Activated naive CD4-positive, alpha-beta T cell treated with anti-CD3 and anti-CD28 coated beads, Interleukin-2, amount 50 U/mL, for 16 hours (primary cell): ENCODE measurements at places on chromosomes 1 and 21.

DNA sequence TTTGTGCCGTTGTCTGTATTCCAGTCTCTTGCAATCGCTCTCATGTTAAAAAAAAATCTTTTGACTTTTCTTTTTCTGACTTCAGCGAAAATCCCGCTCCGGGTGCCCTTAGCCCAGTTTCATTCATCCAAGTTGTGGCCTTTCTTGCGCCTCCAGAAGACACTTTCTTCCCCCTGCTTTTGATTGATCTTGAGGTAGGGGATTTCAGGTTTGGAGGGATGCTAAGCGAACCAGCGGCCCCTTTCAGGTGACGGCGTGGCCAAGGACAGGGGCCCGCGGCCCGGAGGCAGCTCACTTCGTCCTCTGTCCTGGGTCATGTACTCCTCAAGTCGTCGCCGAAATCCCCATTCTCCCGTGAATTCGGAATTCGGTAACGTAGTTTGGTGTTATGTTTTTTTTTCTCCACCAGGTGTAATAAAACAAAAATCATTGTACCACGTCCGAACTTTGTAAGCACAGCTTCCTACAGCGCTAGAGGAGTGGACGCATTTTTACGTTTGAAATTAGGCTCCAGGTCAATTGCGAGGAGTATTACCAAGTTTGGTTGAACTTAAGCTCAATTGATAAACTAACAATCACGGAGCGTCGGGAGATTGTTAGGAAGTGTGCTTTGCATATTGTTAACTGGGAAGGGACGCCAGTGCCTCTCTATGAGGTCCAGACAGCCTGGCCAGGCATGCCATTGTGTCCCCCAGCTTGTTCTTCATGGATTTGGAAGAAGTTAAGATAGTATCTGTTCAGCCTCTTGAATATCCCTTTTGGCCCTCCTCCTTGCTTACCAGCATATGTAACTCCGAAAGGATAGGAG, 1.1 kb downstream of the MRPS6 start:
- DNase-seq: peak; percentile 14

- DNase-seq: no peak
Observed at GRCh38 chr1:29876441-29876840, 640.1 kb downstream of the PTPRU start.

GRCh38 chr1:234490793-234491479, 12.0 kb upstream of the TARBP1 start:
- DNase-seq: no peak

GRCh38 chr1:6361124-6361775, 32.3 kb downstream of the ACOT7 start:
- DNase-seq: no peak

DNA sequence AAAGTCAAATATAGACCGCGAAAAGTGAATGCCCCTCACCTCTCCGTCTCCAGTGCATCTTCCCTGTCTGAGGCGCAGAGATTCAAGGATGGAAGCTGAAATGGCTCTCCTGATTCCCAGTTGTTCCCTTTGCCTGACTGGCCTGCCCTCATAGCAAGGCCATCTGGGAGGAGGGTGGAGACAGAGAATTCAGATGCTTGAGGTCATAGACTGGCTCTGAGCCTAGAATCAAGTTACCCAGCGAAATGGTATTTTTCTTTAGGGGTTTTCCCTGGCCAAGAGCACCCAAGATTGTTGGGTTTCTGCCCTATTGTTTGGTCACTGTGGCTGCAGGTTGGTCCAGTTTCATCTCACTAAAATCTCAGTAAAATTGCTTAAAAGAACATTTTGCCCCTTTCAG, 7.2 kb downstream of the METTL13 start:
- DNase-seq: no peak

DNA sequence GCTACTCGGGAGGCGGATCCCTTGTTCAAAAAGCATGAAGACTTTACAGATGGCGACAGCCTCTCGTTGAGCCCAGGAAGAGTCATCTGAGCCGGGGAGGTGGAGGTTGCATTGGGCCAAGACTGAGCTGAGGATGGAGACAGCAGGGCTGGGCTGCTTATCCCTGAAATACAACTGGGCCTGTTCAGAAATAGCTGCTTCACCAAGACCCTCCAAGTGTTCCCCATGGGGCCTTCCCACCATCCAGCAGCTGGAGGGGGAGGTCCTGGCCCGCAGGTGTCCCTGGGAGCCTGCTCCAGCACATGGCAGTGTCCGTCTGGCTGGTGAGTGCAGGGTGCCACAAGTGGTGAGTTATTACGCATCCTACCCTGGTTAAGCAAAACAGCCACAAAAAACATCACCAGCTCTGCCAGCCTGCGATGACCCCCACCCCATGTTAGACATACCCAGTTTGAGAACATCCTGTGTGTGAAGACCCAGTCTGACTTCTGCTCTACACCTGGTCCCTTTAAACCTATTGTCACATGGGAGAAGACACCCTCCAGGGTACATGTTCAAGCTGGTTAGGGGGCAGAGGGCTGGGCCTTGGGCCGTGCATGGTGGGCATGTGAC, 93.1 kb upstream of the TMPRSS2 start:
- DNase-seq: no peak

GRCh38 chr1:74357150-74357549, 122.0 kb downstream of the TNNI3K start:
- no peak for DNase-seq

DNA sequence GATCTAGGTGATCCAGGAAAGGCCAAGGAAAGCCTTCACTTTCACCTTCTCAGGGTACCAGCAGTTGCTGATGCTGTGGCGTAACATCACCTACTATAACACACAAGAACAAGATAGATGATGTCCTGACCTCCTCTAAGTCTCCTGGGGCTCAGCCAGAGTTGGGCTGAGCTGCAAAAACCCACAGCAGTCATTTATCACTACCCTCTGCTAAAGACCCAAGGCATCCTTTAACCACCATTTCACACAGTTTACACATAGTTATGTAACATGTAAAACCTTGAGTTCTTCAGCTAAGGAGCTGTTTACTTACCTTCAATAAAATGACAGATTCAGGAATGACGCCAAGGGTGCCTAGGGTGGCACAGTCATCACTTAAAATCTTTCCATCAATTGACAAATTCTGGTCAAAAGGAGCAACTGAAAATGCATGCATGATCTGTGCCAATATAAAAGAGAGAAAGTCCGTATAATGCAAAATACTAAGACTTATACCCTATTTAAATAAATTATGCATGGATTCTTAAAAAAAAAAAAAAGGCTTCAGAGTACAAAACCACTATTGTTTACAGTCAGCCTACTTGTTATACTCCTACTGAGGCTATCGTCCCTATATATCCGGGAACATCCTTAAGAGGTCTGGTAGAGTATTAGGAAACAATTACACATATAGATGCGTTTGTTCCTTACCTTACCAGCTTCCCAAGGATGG, 20.7 kb upstream of the RAP1GAP start:
- no peak for DNase-seq

DNA sequence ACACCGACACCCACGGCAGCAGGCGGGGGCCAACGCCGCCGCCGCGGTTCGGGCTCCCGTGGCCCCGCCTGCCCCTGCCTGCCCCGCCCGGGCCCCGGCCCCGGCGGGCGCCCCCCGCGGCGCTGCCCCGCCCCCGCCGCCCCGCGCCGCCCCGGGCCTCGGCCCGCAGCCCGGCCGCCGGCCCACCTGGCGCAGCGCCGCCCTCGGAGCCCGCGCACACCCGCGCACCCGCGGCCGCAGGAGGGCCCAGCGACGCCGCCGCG, at the start of gene WNT3A:
WNT3A (plus strand) TSS at position 213 of the 263 bp plus-strand sequence. CDS start 131 bp downstream, outside the sequence.
- DNase-seq: no peak

DNA sequence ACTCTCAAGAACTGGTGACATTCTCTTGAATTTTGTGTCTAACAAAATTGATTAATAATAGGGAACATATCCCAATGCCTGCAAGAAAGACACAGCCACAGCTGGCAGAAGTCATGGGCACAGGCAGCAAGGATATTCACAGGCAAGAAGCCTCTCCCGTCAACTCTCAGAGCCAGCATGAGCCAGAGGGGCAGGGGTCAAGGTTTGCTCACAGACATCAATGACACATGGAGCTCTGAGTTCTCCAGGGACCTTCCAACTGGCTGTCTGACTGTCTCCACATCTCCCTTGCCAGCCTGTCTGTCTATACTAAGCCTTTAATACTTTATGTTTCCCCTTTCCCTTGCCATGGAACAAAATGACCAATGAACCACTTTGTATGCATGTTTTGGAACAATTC, 101.5 kb upstream of the RAB4A start:
- DNase-seq: no peak

DNA sequence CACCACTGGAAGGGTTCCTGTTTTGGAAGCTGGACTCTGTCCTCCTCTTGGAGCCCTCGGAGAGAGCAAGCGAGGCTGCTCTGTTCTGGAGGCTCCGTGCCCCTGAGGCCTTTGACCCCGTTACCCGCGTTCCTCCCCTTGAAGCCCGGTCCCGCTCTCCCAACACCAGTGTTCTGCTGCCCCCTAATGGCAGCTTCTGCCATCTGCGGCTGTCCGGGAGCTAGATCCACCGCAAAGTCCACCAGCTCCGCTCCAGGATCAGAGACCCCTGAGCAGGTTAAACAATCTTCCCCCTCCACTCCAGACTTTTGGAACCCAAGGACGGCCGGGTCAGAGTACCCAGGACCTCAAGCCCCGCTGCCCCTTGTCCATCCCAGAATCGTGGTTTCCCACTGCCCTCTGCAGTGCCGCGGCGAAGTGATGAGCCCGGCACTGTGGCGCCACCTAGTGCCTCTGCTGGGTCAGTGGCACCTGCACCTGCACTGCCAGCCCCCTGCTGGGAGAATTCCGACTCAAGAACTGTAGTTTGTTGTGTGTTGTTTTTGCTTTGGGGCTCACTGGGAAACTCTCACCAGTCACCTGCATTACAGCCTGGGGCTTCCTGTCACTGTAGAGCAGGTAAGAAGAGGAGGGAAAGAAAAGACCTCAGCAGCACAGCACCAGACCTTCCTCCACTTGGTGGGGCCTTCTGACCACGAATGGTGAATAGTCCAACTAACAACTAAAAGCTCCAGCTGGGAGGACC, 63.5 kb upstream of the NFASC start:
- DNase-seq: peak; percentile 86

- no peak for DNase-seq
Observed at GRCh38 chr1:119000371-119001180, 12.4 kb upstream of the TBX15 start.

DNA sequence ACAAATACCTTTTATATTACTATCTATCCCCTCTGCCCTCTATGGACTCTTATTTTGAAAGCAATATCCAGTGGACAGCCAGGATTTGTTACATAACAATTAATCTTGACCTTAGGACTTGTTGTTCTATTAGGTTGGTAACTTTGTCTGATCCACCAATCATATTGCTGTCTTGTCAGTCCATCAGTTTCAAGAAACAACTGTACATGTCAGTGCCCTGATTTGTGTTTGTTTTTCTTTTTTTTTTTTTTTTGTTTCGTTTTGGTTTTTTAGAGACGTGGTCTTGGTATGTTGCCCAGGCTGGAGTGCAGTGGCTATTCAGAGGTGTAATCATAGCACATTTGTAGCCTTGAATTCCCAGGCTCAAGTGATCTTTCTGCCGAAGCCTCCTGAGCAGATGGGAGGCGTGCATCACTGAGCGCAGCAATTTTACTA, 1.5 kb upstream of the SCP2 start:
- DNase-seq: no peak

- no peak for DNase-seq
Observed at GRCh38 chr1:93581917-93582850, 99.5 kb downstream of the BCAR3 start.

DNA sequence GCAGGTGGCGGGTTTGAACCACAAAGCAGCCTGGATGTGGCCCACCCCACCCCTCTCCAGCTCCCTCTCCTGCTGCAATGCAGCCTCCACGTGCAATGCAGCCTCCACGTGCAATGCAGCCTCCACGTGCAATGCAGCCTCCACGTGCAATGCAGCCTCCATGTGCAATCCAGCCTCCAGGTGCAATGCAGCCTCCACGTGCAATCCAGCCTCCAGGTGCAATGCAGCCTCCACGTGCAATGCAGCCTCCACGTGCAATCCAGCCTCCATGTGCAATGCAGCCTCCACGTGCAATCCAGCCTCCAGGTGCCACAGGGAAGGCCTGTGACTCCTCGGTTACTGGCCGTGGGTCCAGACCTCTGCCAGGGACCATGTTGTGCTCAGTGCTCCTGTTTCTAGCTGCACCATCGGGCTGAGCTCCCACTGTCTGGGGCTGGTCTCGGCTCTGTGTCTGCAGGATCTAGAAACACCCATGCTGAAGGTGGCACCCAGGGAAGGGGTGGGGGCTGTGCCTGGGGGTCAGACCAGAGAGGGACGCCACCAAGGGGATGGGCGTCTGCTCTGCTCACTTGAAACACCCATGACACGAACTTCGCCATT, 11.9 kb upstream of the LRRC3 start:
- DNase-seq: peak; percentile 1

DNA sequence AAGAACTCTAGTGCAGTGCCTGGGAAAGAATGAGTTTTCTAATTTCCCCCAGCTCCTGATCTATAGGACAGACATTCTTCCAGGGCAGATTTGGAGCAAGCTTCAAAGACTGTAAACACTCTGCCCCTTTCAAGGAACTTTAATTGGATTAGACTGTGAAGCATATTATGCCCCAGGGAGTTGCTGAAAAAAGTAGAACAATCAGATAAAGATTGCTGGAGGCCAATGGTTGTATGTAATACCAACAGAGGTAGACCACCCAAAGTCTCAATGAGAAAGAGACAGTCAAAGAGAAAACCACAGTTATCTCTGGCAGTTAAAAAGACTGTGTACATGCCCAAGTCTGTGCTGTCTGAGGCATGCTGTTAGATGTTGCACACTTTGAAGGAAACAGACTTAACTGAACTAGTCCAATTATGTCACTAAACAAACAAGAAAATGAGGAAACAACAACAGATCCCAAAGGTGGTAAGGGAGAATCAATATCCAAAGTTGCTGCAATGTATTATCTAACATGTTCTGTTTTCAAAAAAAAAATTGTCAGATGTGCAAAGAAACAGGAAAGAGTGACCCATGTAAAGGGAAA, 24.4 kb downstream of the C4BPA start:
- no peak for DNase-seq

DNA sequence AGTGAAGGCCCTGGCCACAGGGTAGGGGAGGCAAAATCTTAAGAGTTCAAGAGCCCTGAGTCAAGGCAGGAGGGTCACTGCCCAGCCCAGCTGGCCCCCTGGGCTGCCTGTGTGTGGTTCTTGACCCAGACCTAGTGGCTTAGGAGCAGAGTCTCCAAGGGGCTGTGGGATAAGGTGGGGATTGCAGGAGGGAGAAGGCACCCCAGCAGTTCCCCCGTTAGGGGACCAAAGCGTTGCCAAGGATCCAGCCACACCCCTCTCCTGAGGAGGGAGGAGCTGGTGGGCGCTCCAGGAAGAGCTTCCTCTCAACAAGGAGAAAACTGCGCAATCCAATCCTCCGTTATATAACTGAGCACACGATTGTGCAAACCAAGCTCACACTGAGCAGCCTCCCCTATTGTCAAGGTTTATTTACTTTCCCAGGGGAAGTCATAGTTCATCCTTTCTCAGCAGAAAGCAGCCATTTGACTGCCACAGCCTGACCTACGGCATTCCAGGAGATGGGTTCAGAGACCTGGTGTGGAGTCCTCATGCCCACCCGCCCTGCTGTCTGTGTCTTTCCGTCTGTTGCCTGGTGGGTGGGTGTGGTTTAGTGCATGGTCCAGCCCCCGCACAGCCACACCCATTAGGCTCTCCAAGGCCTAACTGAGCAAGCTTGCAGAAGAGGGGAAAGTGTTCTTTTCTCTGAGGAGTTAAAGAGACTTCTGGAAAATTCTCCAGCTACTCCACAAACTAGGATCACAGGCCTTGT, 3.5 kb downstream of the EPHX1 start:
- no peak for DNase-seq

GRCh38 chr1:18670868-18671225, 40.2 kb downstream of the PAX7 start:
- DNase-seq: no peak

- DNase-seq: no peak
Observed at GRCh38 chr1:21435646-21436487, 4.1 kb upstream of the NBPF3 start.

GRCh38 chr1:7447093-7447492, 324.0 kb upstream of the VAMP3 start:
- DNase-seq: no peak
